ENCODE measurements at places on chromosomes 4 and X. TPM values are rescaled to one million over a fixed set of nuclear protein-coding genes. Genes with fewer than 3 reads are reported as not detected.

ZC4H2 gene
- total RNA-seq: 2.1 TPM

ZFP92 gene
- 0.73 TPM for total RNA-seq

ANOS1 gene
- 0.06 TPM for total RNA-seq

CXCL3 gene
- 6.5 TPM for total RNA-seq

XKRX gene
- total RNA-seq: 0.27 TPM
